Small intestine (tissue), 16 donors: ENCODE measurements at places on chromosomes 13 and 19. TPM values are rescaled to one million over a fixed set of nuclear protein-coding genes. Genes with fewer than 3 reads are reported as not detected.

The FXYD1 gene
- 7.3 TPM for polyA plus RNA-seq

The ZGLP1 gene
- polyA plus RNA-seq = 6.4 TPM

The TPP2 gene
- polyA plus RNA-seq = 13.0 TPM

The GNA15 gene
- 2.1 TPM for polyA plus RNA-seq
